Left lung (tissue), 14 donors: ENCODE measurements at places on chromosomes 7 and 10. TPM values are rescaled to one million over a fixed set of nuclear protein-coding genes. Genes with fewer than 3 reads are reported as not detected.

Gene STARD3NL
- polyA plus RNA-seq = 56.6 TPM

Gene TBC1D12
- 18.9 TPM for polyA plus RNA-seq

DNA sequence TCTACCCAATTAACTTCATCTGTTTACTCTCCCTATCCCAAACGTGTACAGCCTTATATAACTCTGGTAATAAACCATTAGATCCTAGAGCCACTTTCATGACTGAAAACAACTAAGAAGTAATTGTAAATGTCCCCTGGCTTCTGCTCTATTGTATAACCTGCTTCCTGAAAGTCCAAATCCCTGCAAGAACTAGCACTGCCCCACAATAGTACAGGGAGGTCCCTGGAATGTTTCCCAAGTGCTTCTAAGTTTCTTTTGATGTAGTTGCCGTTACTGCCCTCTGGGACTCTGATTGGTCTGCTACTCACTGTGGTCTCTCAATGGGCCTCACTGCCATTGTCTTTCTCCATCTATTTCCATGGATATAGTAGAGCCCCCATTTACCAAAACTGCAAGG, 764.0 kb upstream of the GHITM start:
- H3K27me3 ChIP-seq = no peaks in the 10 kb centered on the region
- no peak overlapping the region for H3K4me3 ChIP-seq
- no peaks in the 10 kb centered on the region for H3K4me1 ChIP-seq

GRCh38 chr10:122740640-122741039, 41.0 kb upstream of the C10orf120 start:
- H3K27ac ChIP-seq = no peak overlapping the region
- H3K36me3 ChIP-seq = no peaks in the 10 kb centered on the region
- DNase-seq = no peak
- no peak overlapping the region for H3K4me3 ChIP-seq

- DNase-seq = peak; percentile 46
- H3K4me3 ChIP-seq = no peak overlapping the region
- H3K36me3 ChIP-seq = no peaks in the 10 kb centered on the region
- no peak overlapping the region for H3K27ac ChIP-seq
- H3K4me1 ChIP-seq = peaks cover 10% of the 10 kb centered on the region
Measured at GRCh38 chr7:159012353-159013069, 132.2 kb downstream of the VIPR2 start.

DNA sequence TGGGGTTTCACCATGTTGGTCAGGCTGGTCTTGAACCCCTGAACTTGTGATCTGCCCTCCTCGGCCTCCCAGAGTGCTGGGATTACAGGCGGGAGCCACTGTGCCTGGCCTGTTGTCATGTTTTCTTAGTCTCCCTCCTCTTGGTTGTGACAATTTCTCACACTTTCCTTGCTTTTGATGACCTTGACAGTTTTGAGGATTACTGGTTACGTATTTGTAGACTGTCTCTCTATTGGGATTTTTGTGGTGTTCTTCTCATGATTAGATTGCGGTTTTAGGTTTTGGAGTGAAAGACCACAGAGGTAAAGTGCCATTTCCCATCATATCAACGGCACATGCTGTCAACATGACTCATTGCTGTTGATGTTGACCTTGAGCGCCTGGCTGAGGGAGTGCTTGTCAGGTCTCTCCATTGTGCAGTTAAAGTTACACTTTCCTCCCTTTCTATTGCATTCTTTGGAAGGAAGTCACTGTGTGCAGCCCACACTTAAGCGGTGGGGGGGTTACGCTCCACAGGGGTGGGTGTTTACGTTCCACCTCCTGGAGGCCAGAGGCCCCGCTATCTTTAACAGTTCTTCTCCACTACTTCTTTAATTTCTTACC, 10.8 kb downstream of the NEURL1 start:
- no peak for DNase-seq
- no peak overlapping the region for H3K27ac ChIP-seq
- H3K4me3 ChIP-seq = no peak overlapping the region
- peaks cover 36% of the 10 kb centered on the region for H3K27me3 ChIP-seq

Gene ZNF488
- 3.1 TPM for polyA plus RNA-seq

GRCh38 chr7:111324228-111324627, 233.3 kb downstream of the LRRN3 start:
- no peak overlapping the region for H3K4me3 ChIP-seq
- no peaks in the 10 kb centered on the region for H3K4me1 ChIP-seq
- DNase-seq = no peak
- no peaks in the 10 kb centered on the region for H3K27me3 ChIP-seq

DNA sequence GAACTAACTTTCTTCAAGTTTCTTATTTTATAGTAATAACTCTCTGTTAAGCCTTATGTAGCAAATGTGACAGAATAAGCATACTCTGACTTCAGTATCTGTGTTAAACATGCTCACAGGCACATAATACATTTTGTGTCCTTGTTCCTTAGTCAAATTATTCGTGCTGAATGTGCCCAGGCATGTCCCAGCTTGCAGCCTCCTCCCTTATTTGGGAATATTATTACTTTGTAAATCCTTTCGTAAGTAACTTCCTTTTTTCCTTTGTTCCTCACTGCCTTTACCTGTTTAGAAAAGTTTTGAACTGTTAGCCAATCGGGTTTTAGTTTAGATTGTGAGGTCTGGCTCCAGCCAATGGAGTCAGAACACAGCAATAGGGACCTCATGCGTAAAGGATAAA, 46.9 kb downstream of the GALNT11 start:
- H3K27ac ChIP-seq = no peak overlapping the region
- no peak overlapping the region for H3K4me3 ChIP-seq
- no peaks in the 10 kb centered on the region for H3K27me3 ChIP-seq
- H3K36me3 ChIP-seq = no peaks in the 10 kb centered on the region

Gene NODAL
- polyA plus RNA-seq = 0.94 TPM

GRCh38 chr7:155506854-155507337, 39.5 kb downstream of the CNPY1 start:
- peaks cover 94% of the 10 kb centered on the region for H3K27me3 ChIP-seq
- no peak overlapping the region for H3K4me3 ChIP-seq
- H3K27ac ChIP-seq = no peak overlapping the region
- no peaks in the 10 kb centered on the region for H3K36me3 ChIP-seq

DNA sequence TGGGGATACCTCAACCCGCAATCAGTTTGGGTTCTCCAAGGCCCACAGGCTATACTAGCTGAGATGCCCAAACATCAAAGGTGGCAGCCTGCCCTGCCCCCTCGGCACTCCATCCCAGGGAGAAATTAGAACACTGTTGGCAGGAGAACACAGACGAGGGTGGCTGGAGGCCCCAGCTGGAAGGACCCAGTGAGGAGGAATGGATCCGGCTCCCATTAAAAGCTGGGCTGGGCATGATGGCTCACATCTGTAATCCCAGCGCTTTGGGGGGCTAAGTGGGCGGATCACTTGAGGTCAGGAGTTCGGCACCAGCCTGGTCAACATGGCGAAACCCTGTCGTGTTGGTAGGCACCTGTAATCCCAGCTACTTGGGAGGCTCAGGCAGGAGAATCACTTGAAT, 199.9 kb upstream of the GNAI1 start:
- H3K4me3 ChIP-seq = no peak overlapping the region
- no peak overlapping the region for H3K27ac ChIP-seq
- no peaks in the 10 kb centered on the region for H3K36me3 ChIP-seq
- no peaks in the 10 kb centered on the region for H3K4me1 ChIP-seq
- no peaks in the 10 kb centered on the region for H3K27me3 ChIP-seq
- no peak for DNase-seq

DNA sequence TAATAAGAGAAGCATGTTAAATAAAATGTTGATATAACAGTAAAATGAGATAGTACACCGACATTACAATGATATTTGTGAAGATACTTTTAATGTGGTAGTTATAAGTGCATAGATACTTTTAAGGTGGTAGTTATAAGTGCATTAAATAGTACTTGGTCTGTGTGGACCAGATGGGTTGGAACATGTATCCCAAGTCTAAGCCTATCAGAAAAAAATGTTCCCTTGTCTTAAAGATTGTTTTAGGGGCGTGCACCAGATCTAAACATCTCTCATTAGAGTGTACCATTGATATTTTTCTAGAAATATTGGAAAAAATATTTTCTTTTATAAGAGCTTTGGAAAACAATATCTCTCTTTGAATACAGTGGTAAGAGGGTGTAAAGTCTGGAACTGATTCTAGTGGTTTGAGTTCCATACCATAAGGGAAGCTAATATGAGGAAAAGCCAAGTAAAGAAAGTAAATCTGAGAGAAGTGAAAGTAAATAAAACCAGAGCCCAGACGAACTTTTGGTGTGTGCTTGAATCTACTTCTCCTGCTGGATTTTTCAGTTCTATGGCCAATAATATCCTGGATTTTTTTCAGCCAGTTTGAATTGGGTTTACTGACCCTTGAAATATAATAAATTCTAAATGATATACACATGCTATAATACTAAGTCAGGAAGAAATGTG, 175.3 kb downstream of the MBL2 start:
- no peak overlapping the region for H3K27ac ChIP-seq
- H3K27me3 ChIP-seq = no peaks in the 10 kb centered on the region
- DNase-seq = peak; percentile 16

DNA sequence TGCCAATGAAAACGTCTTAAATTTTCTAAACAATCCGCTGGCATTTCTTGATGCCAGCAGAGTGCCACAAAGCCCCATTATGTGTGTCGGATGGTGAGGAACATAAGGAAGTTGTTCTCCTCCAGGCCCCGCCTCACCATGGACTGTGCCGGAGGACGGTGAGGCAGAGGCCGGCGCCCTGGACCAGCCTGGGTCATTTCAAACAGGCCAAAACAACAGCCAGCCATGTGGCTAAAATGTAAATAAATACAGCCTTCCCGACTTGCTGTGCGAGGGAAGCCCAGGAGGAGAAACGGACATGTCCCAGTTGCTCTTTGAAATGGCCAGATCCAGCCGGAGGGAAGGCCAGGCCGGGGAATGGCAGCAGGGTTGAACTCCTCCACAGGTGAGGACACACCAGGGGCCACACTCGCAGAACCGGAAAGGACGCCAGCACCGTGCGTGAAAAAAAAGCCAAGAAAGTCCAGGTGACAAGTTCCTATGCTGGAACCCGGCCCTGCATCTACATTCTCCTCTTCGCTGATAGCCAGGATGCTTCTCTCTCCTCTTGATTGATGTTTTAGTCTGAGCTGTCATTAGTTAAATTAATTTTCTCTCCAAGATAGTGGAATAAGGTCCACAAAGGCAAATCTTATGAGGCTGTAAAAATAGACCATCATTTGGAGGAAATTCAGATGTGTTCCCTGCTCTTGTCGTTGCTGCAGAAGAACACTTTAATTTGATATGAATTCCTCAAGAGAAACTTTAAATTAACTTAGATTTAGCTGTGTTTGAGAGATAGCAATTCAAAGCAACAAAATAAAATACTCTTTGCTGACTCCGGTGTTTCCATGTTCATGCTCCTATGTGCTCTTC, 64.6 kb downstream of the EBF3 start:
- DNase-seq = no peak
- peaks cover 92% of the 10 kb centered on the region for H3K27me3 ChIP-seq
- no peak overlapping the region for H3K4me3 ChIP-seq

Gene RBP3
- polyA plus RNA-seq = not detected

Gene LMBR1
- polyA plus RNA-seq = 60.6 TPM

Gene SEMA3A
- polyA plus RNA-seq = 14.3 TPM

Gene SPDYE9
- polyA plus RNA-seq = 2.2 TPM

DNA sequence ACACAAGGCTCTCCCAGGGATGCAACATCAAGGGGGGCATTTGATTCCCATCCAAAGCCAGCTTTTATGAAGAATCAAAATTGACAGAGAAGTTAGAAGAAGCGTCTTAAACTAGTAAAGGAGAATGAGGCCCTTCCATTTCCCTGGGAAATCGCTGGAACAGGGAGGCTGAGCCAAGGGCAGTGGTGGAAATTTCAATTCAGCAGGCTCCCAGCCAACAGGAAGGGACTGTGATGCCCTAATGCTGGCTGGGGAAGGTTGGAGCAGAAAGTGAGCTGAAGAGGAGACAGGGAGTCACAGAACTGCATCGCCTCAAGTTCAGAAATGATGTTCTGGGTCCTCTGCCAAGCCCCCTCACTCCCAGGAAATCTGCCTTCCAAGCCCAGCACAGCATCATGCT, 517.3 kb downstream of the GRID1 start:
- H3K27ac ChIP-seq = no peak overlapping the region
- H3K4me1 ChIP-seq = no peaks in the 10 kb centered on the region
- H3K4me3 ChIP-seq = no peak overlapping the region
- H3K27me3 ChIP-seq = no peaks in the 10 kb centered on the region

GRCh38 chr10:55449981-55450380, 649.0 kb upstream of the PCDH15 start:
- no peaks in the 10 kb centered on the region for H3K4me1 ChIP-seq
- no peaks in the 10 kb centered on the region for H3K27me3 ChIP-seq
- H3K4me3 ChIP-seq = no peak overlapping the region
- no peaks in the 10 kb centered on the region for H3K36me3 ChIP-seq
- no peak for DNase-seq

Gene AHCYL2
- 16.2 TPM for polyA plus RNA-seq

DNA sequence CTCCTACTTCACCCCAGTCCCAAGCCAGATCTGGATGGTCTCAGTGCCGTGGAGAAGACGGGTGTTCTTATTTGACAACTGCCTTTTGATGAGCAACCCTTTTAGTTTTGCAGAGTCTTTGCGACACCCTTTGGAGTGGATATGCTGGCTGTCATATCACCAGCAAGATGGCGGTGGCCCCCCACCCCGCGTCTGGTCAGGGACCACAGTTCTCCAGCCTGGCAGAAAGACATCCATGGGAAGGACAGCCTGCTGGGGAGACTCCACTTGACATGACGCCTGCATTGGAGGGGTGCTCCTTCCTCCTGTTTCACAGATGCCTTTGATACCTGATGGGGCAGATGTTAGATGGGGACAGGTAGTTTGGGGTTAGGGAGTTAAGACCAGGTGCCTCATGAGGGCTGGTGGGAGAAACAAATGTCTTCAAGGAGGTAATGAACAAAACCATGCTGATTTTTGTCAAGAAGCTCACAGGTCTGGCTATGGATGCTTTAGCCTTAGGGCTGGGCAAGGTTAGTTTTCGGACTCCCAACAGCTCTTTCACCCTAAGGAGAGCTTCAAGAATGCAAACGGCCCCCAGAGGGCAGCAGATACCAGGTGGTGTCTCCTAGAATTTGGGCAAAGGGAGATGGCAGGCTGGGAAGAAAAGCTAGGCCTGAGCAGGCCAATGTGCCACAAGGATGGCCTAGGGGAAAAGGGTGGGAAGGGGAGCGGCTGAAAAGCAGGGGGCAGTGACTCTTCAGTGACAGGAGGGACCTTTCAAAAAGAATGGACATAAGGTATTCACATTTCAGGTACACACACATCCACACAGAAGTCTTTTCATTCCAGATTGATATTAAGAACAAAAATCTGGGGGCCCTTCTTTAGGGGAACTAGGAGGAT, 95.2 kb downstream of the CLEC2L start:
- no peaks in the 10 kb centered on the region for H3K36me3 ChIP-seq
- no peak for DNase-seq
- no peak overlapping the region for H3K27ac ChIP-seq
- H3K27me3 ChIP-seq = no peaks in the 10 kb centered on the region
- H3K4me3 ChIP-seq = no peak overlapping the region
- peaks cover 7% of the 10 kb centered on the region for H3K4me1 ChIP-seq

DNA sequence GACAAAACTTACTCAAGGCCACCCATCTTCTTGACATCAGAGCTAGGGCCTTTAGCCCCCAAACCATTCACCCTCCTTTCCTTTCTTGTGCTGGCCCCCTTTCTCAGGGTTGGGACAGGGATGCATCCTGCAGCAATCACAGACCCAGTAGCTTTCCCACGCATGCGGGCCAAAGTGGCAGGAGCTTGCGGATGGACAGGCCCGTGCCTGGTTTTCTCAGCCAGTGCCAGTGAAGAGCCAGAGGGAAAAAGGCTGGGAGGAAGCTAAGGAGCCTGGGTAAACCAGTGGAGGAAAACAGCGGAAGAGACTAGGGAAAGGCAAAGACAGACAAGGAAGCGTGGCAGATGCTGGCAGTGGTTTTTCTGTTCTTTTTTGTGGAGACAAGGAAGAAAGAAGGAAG, 5.1 kb upstream of the BLNK start:
- H3K4me1 ChIP-seq = peaks cover 19% of the 10 kb centered on the region
- no peak overlapping the region for H3K4me3 ChIP-seq
- no peaks in the 10 kb centered on the region for H3K27me3 ChIP-seq
- H3K27ac ChIP-seq = no peak overlapping the region
- no peak for DNase-seq

Gene PIK3AP1
- polyA plus RNA-seq = 3.6 TPM
